EL (cell line): ENCODE measurements at places on chromosomes 1 and 21.

GRCh38 chr1:112058815-112059450 is 69.5 kb upstream of the KCND3 start:
- no peak for DNase-seq

DNA sequence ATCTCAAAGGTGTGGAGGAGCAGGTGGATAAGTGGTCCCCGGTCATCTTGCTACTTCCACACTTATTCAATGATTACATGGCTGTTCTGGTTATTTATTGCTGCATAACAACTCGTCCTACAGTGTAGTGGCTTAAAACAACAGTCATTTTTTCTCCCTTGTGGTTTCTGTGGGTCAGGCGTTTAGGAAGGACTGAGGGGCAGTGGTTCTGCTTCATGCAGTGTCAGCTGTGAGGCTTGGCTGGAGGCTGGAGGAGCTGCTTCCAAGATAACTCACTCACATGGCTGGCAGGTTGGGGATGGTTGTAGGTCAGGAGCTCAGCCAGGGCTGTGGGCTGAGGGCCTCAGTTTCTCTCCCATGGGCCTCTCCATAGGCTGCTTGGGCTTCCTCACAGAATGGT is 5.9 kb upstream of the SLC6A17 start:
- DNase-seq, result no peak

DNA sequence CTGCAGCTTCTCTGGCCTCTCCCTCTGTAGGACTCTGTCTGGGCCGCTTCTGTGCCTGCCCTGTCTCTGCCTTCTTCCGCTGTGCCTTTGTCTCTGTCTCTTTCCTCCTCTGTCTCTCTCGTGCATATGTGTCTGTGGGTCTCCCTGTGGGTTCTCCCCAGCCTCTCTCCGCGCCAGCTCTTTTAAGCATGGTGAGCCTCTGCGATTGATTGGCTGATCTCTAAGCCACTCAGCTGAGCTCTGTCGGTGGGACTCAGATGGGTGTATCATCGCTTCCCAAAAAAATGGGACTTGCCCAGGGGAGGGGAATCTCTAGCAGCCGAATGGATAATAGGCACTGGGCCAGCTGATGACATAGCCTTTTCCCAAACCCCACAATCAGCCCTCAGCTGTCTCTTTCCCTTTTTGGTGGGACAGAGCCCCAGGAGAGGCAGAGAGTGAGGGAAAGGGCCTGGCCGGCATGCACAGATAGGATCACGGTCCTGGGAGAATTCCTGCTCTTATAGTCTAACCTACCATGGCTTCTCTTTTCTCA is at the start of gene ADAMTS4:
Gene ADAMTS4, minus strand, starts transcription at position 158 of the 535 bp plus-strand sequence. CDS start 427 bp downstream, outside the sequence.
- DNase-seq, result peak; percentile 94

GRCh38 chr1:94101613-94102525 is 19.1 kb downstream of the ABCA4 start:
- no peak for DNase-seq

- no peak for DNase-seq
Measured at GRCh38 chr1:147878022-147878421, 24.6 kb upstream of the GJA8 start.

GRCh38 chr1:3940081-3940753 is 40.1 kb upstream of the C1orf174 start:
- no peak for DNase-seq

DNA sequence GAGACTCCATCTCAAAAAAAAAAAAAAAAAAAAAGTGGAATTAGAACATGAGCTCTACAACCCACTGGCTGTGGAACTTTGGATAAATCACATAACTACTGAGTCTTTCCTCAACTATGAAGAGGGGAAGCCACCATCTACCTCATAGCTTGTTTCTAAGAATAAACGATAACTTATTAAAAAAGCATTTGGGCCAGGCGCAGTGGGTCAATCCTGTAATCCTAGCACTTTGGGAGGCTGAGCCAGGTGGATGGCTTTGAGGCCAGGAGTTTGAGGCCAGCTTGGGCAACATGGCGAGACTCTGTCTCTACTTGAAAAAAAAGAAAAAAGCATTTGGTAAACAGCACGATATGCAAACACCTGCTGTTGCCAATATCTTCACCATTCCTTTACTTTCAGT is 31.8 kb upstream of the MEF2D start:
- no peak for DNase-seq

DNA sequence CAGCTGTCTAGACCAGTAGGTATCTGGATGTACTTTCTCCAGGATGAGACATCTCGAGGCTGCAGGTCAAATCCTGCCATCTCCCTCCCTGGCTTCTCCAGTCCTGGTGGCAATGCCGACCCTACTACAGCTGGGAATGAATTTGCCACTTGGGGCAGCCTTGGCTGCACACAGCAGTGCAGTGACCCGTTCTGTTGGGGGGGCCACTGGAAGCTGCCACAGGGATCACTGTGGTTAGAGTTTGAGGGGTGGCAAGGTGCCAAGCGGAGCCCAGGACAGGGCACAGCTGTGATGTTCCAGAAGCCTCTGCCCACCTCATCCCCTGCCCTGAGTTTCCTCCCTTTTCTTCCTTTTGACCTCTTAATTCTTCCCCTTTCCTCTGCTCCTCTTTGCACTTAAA is 17.1 kb downstream of the COL6A2 start:
- DNase-seq, result no peak
